HS-27A (cell line): ENCODE measurements at places on chromosomes 12 and 14.

- DNase-seq, result peak; percentile 92
Measured at GRCh38 chr14:51616724-51617409, 34.8 kb upstream of the FRMD6 start.

- no peak for DNase-seq
Measured at GRCh38 chr12:25906651-25907340, 51.7 kb upstream of the RASSF8 start.

DNA sequence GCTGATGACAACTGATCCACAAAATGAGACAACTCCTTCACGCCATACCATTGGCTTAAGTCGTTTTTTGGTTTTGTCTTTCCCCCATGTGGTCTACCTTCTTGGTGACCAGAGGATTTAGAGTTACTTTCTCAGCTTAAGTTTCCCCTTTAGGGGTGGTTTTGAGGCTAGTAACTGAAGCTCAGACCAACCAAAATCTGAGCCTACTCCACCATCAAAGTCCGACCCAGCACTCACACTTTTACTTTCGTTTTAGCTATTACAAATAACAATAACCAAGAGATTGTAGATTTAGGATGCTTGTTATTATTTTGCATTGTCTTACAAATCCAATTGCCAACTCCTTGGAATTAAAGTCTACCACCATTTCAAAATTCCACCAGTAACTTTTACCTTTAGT lies 130.6 kb upstream of the MDM1 start:
- DNase-seq, result no peak

DNA sequence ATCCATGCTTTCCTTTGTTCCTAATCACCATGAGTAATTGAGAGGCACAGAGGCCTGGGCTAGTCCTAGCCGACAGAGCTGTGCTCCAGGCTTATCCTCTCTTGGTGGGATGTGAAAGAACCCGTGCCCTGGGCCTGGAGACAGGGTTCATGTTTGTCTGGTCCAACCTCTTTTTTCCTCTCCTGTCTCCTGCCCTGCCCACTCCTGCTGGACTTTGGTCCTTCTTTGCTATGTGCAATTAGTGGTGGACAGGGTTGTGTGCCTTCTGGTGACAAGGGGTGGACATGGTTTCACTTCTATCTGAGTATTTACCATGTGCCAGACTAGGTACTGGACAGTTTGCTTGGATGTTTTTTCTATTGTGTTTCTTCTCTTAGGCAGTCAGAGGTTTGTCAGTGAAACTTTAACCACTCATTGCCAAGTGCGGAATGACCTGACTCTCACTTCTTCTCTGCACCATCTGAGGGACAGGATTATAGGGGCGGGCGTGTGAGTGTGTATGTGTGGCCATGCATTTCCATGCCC lies 126.1 kb downstream of the SMOC1 start:
- DNase-seq, result no peak

- peak; percentile 5 for DNase-seq
Measured at GRCh38 chr12:70467918-70468733, 102.0 kb downstream of the KCNMB4 start.

DNA sequence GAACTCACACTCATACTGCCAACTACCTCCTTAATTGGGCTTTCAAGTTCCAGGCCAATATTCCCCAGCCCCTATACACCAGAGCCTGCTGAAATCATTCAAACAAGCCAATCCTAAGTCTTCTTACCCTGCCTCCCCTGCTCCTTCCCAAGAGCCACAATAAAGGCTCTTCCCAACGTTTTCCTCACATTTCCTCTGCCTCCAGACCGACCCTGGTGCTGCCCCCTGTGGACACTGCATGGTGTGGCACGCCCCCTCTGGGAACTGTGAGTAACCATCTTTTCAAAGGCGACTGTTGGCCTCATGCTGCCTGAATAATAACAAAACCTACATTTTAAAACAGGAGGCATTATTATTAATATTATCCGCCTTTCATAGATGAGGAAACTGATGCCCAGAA lies 111.6 kb upstream of the NOS1 start:
- DNase-seq, result no peak

DNA sequence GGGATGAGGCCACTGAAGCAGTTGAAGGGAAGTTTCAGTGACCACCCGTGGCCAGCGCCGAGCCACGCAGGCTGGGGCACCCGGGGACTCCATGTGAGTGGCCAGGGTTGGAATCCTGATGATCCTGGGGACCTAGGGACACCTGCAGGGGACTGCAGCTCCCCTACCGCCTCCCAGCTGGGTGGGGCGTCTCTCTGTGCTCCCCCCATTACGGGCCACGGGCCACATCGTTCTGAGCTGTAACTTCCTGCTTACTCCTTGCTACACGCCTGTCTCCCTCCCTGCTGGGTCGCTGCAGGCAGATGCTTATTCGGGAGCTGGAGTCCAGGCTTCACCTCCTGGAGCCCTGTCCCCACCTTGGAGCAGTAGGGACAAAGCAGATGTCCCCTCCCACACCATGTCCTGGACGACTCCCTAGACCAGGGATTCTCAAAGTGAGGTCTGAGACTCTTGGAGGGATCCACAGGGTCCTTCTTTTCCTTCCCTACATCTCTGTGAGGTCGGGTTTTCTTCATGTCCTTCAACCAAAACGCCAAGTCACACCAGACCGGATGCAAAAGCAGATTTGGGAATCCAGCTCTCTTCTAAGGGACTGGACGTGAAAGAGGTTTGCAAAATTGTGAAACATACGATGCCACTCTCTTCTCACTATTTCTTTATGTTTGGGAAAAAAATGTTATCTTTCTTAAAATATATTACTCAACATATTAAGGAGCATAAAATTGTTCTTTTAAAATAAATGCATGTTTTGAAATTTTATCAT lies 85.9 kb upstream of the NCOR2 start:
- DNase-seq, result no peak

DNA sequence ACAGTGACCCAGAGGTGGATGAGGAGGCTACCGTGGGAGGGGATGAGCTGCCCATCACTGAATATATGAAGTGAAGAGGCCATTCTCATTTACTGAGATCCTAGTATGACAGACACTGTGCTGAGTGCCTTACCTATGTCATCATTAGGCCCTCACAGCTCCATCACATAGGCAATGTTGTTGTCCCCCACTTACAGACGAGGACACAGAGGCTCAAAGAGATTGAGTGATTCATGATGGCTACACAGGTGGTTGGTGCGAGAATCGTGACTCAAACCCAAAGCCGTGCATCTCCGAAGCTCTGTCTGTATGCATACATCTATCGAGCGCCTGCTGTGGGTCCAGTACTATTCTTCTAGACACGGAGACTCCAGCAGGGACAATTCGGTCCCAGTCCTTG lies 5.9 kb upstream of the CCDC197 start:
- no peak for DNase-seq

GRCh38 chr14:100271247-100271939 lies 32.4 kb downstream of the YY1 start:
- no peak for DNase-seq

DNA sequence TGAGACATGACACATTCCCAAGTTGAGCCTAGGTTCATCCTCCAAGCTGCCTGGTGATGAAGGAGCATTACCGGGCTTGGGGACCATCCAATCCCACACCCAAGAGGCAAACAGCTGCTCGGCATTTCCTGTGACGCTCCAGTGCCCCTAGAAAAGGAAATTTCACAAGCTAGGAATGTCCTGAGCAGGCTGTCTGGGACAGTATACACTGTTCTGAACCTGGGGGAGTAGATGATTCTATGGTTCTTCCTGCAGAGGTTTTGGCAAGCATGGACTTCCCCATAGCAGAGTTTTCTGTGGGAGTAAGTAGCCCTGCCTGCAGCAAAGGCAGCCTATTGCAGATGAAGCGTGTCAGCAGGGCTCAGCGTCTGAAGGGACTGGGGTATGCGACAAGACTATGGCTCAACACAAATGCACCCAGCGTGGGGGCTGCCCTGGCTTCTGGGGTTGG lies 47.4 kb upstream of the SRSF5 start:
- DNase-seq, result no peak

- no peak for DNase-seq
Measured at GRCh38 chr14:25574628-25575325, 524.8 kb upstream of the STXBP6 start.

DNA sequence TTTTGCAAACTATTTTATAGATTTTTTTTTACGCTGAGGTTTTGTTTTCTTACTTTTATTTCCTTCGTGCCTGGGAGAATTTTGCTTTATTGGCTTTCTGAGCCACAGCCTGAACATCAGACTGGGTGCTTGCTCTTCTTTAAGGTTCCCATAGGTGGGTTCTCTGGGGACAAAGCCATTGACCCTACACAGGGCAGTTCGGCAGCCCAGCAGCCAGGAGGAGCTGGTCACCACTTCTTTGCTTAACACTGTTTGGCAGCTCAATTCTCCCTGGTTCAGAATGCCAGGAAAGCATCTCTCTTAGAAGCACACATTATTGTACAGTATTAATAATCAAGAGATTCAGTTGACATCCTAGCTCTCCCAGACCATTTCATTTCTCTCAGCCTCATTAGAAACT lies 140.8 kb upstream of the NEDD1 start:
- no peak for DNase-seq

GRCh38 chr12:10042167-10042566 lies 11.7 kb downstream of the CLEC9A start:
- no peak for DNase-seq

- no peak for DNase-seq
Measured at GRCh38 chr14:96592591-96593386, 90.6 kb downstream of the PAPOLA start.

DNA sequence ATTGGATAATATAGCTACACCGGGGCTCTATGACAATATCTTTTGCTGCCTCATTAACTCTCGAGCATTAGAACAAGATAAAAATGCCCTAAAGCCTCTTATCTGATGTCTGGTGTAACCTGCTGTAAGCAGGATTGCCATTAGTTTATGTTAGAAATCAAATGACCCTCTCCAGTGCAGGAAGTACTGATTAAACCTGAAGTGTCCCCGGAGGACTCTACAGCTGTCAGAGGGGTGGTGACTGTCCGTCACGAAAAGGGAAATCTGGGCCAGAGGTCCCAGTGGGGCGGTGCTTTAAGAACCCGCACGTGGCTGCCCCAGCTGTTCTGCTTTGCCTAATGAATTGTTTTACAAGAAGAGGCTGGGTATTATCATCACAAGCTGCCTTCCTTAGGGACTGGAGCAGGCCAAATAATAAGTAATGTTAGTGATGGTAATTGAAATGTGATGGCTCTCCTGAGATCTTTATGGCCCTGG lies 55.7 kb downstream of the LIN52 start:
- no peak for DNase-seq

DNA sequence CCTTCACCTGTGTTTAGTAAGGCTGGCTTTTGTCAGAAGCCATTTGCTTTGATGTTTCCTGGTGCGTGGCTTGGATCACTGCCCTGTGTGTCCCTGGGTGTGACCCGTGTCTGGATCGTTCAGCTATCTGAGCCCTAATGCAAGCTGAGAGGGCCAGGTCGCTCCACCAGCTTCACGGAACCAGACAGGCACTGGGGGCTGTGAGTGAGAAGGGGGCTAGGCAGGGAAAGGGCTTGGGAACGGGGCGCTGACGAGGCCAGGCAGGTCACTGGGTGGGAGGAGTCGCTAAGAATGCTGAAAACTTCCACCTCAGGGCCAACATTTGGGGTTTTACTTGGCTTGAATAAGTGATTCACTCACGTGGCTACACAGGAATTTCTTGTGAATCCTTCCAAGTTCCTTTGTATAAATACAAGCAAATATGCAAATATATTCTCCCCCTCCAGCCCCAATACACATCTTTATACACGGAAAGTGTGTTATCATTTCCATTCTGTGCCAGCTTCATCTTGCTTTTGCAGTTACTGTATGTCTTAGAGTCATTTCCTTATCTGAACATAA lies 24.2 kb upstream of the MMP17 start:
- no peak for DNase-seq

- DNase-seq, result no peak
Measured at GRCh38 chr12:64713376-64713775, 45.8 kb downstream of the GNS start.

DNA sequence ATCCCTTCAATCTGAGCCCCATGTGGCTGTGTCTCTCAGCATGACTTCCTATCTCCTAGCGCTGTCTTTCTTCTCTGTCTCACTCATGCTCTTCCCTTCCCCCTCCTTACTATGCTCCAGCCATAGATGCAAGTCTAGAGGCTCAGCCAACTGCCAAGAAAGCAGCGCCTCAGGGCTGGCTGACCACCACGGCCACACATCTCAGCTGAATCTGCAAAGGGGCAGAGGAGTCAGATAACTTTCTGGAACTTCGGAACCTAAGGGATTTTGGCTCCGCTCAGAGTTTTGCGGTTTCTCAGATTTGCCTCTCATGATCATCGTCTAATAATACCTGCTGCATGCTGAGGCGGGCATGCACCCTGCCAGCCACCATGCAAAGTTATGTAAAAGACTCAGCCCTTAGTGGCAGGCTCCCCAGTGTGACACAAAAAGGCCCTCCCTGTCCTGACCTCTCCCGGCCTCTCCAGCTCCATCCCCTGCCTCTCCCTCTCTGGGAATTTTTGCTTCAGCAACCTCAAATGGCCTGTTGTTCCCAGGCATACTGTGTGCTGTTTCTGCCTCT lies 5.0 kb upstream of the FGF6 start:
- DNase-seq, result no peak

- DNase-seq, result no peak
Measured at GRCh38 chr12:6460751-6461371, 9.0 kb downstream of the TAPBPL start.

DNA sequence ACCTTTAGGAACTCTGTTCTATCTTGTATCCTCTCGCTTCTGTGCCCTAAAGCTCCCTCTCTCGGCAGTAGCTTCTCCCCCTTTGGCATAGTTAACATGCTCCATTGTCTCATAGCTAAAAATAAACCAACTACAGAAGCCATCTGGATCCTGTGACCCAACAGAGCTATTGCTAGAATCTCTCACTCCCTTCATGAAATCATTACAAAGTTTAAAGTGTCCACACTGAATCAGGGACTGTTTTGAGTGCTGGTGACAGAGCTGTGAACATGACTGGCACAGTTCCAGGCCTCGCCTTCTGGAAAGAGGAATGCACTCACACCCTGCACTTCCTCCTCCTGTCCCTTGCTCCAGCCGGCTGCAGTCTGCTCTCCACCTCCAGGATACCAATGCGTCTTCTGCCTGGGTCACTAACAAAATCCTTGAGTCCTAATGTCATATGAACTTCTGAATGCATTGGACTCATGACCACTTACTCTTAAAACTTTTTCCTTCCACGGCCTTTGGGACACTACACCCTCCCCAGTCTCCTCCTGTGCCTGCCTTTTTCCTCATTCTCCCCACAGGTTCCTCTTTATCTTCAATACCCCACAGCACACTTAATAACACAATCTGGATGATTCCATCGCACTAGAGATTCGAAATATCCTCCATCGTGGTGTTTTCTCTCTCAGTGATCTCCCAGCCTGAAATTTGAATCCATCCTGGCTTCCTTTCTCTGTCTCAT lies 13.2 kb downstream of the PLBD1 start:
- peak; percentile 12 for DNase-seq

DNA sequence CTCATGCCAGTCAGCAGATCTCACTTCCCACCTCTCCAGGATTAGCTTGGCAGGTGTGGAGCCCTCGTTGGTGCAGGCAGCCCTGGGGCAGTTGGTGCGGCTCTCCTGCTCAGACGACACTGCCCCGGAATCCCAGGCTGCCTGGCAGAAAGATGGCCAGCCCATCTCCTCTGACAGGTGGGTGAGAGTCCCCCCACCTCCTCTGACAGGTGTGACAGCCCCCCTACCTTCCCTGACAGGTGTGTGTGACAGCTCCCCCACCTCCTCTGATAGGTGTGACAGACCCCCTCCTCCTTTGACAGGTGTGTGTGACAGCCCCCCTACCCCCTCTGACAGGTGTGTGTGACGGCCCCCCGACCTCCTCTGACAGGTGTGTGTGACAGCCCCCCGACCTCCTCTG lies 26.3 kb downstream of the PAPLN start:
- DNase-seq, result no peak
